ENCODE measurements at places on chromosomes 4 and X. TPM values are rescaled to one million over a fixed set of nuclear protein-coding genes. Genes with fewer than 3 reads are reported as not detected.

LRIT3 gene
- 0.08 TPM for total RNA-seq

HPF1 gene
- 36.1 TPM for total RNA-seq

GPR173 gene
- 6.4 TPM for total RNA-seq

CAPN6 gene
- 0.27 TPM for total RNA-seq

FOXR2 gene
- not detected for total RNA-seq

CFP gene
- total RNA-seq, result not detected

DNASE1L1 gene
- total RNA-seq, result 15.5 TPM

CRMP1 gene
- total RNA-seq, result 15.4 TPM

ITGB1BP2 gene
- 1.1 TPM for total RNA-seq

PDGFRA gene
- total RNA-seq, result 2.1 TPM

MAGEH1 gene
- 22.5 TPM for total RNA-seq

RAB41 gene
- not detected for total RNA-seq

RHOXF2B gene
- not detected for total RNA-seq

GPR34 gene
- total RNA-seq, result not detected

PRICKLE3 gene
- total RNA-seq, result 12.7 TPM

FAT4 gene
- total RNA-seq, result 2.9 TPM

DOCK11 gene
- total RNA-seq, result 11.1 TPM

IL1RAPL1 gene
- total RNA-seq, result 0.07 TPM

KIF4A gene
- 3.4 TPM for total RNA-seq

SORBS2 gene
- 21.4 TPM for total RNA-seq

NOX1 gene
- not detected for total RNA-seq

ADAM29 gene
- total RNA-seq, result not detected

AMOT gene
- 36.5 TPM for total RNA-seq

LRAT gene
- total RNA-seq, result 1.1 TPM

FREM3 gene
- total RNA-seq, result not detected

MAB21L2 gene
- total RNA-seq, result not detected

GAGE12E gene
- not detected for total RNA-seq

PHOX2B gene
- not detected for total RNA-seq

CTAG1B gene
- not detected for total RNA-seq

PWWP3B gene
- total RNA-seq, result 1.4 TPM

HAND2 gene
- not detected for total RNA-seq

PAGE3 gene
- total RNA-seq, result not detected

MAGED1 gene
- 79.9 TPM for total RNA-seq

GDPD2 gene
- total RNA-seq, result 0.07 TPM

FAM184B gene
- total RNA-seq, result under 0.01 TPM

KDR gene
- total RNA-seq, result 1.3 TPM

SLC49A3 gene
- 3.4 TPM for total RNA-seq

Data from kidney epithelial cell (primary cell).